ENCODE measurements at places on chromosomes 13 and 19.

- no peak for DNase-seq
Observed at GRCh38 chr19:11236324-11237301, 2.8 kb upstream of the ANGPTL8 start.

DNA sequence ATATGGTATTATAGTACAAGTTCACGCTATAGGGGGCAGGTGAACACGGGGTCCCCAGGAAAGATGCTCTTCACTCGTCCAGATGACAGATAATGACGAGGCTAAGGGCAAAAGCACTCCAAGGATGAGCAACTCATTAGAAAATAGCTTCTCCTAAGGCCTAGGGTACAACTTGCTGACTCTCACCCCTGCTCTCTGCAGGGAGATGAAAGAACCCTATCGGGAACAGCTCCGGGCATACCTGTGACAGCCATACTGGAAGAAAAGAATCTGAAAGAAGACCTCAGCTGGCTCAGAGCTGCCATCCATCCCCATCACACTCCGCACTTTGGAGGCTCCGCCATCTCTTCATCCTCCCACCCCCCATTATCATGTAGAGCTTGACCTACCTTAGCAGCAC, 17.5 kb upstream of the HSPH1 start:
- no peak for DNase-seq

- DNase-seq, result peak; percentile 39
Observed at GRCh38 chr19:4057931-4058692, 8.6 kb downstream of the ZBTB7A start.

DNA sequence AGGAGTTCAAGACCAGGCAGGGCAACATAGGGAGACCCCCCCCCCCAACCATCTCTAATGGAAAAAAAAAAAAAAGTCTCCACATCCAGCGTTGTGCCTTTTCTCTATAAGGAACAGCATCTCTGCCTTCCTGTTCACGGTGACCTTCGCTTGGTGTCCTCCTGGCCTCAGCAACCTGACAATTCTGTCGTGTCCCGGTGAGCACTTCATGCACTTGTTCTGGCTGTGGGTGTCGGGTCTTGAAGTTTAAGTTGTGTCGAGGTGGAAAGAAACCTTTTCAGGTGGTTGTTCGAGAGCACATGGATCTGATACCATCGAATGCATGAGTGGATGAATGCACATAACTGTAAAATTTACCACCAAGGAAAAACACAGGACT, 594 bp downstream of the ZNF559 start:
- no peak for DNase-seq

DNA sequence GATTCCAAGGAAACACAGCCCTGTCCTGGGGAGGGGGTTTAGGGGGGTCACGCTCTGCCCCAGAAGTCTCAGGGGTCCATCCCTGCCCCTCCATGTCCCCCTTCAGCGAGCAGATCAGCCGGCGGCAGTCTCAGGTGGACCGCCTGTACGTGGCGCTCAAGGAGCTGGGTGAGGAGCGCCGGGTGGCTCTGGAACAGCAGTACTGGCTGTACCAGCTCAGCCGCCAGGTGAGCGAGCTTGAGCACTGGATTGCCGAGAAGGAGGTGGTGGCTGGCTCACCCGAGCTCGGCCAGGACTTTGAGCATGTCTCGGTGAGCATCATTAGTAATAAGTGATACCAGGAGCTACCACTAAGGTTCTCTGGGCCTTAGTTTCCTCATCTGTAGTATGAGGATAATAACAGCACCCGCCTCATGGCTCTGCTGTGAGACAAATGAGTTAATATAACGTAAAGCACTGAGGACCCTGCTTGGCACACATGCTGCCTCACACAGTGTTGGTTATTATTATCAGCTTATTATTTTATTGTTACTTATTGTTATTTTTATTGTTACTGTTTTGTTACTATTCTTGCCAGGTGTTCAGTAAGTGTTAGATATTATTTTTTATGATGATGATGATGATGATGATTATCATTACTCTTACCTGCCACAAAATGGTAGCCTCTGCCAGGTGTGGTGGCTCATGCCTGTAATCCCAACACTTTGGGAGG, 20.5 kb upstream of the SHKBP1 start:
- no peak for DNase-seq

GRCh38 chr13:111011899-111012298, 97.0 kb upstream of the ANKRD10 start:
- DNase-seq, result no peak

GRCh38 chr19:2424686-2425621, 2.4 kb downstream of the TIMM13 start:
- DNase-seq, result no peak

- DNase-seq, result no peak
Observed at GRCh38 chr13:85255978-85256377, 543.2 kb downstream of the SLITRK6 start.

DNA sequence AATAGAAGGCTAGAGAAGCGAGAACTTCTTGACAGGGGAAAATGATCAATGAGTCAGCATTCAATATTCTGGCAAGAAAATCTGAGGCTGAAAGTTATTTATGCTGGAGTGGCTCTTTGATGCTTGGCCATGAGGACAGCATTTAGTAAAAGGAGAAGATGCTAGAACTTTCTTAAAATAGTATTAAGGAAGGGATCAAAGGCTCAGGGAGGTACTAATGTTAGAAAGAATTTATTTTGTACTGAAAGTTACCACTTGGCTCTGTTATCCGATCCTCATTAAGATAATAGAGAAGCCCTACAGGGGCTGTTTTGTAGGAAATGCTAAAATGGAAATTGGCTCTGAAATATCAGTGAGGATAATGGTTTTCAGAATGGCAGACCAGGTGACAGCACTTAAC, 1774.6 kb upstream of the PCDH20 start:
- DNase-seq, result no peak
